ENCODE measurements at places on chromosomes 2 and 18.

DNA sequence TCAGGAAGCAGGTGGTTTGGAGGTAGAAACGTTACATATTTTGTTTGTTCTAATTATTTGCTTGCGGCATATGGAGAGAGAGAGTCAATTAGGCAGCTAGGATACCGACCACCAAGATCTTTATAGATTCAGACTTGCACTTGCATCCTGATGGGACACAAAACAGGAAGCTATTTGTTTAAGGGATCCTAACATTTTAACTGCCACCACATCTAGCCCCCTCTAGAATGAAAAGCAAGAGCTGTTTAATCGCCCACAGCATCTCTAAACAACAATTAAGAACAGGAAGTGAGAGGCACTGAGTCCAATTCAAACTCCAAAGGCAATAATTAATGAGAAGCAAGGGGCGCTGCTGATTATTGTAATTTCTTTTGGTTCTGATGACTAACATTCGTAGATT lies 182.0 kb upstream of the LINC00305 start:
- DNase-seq = no peak

- DNase-seq = no peak
Observed at GRCh38 chr2:62724886-62725711, 19.6 kb downstream of the EHBP1 start.

- DNase-seq = peak; percentile 72
Observed at GRCh38 chr2:149400997-149401396, 70.6 kb downstream of the LYPD6 start.

DNA sequence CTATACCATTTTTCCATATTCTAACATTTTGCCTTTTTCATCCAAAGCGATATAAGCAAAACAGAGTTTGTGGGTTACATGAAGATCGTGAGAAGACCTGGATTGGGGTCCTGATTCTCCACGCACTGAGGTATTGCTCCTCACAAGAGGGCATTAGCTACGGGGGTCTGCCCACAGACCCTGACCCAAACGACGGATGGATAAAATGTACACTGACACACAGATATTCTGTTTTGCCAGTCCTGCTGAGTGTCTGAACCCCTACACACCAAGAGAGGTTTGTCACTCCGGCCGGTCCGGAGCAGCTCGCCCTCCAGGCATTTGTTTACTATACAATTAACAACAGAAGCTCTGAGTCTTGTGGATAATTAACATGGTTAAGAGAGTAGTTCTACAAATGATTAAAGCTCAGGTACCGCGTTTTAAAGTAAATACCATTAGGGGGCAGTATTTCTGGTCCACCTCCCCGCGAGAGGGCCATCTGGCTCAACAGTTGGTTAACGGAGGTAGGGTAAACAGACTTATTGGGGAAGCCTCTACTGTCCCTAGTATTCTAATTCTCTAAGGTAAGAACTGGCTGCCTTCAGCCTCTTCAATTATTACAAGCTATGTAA lies 28.4 kb downstream of the SCYGR8 start:
- DNase-seq = no peak
